Stimulated activated CD4-positive, alpha-beta T cell treated with anti-CD3 and anti-CD28 coated beads, Interleukin-15, amount 100 ng/mL, for 1 hour (primary cell): ENCODE measurements at places on chromosomes 6 and 20.

GRCh38 chr20:46324960-46325703, 16.8 kb upstream of the CDH22 start:
- DNase-seq: no peak

DNA sequence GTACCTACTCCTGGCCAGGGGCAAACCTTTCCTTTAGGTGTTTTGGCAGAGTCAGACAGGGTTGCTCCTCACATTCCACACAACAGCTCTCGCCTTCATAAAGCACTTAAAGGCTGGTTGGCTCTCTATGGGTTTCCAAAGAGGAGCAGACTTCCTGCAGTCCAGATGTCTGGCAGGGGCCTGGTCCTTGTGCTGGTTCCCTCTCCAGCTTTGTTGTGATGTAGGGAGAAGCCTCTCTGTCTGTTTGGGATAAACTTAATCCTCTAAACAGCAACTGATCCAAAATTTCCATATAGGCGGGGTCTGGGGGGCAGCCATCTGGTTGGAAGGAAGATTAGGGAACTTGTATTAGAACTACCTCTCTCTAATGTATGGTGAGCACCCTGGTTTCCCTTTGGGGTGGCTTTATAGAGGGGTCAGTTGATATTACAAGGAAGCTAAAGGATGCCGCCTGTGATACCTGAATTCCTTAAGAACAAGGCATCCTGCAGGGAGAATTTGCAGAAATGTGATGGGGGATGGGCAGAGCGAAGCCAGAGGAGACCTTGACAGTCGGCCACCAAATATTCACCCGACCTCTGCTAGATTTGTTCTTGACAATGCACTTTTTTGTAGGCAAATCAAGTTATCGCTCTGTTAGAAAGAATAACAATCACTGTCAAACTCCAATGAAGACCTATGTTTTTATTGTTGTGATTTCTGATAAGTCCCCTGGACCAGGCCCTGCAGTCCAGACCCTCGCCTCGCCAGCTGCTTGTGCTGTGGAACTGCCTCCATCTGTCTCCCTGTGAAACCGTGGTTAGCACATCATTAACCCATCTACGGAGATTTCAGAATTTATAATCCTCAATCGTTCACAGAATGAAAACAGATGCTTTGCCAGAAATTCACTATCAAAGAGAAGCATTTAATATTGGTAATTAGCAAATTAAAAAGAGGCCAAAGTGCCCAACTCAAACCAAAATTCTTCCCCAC, 94.0 kb upstream of the RALGAPA2 start:
- DNase-seq: no peak

- no peak for DNase-seq
Observed at GRCh38 chr20:62355878-62356588, 11.1 kb downstream of the LAMA5 start.

- DNase-seq: no peak
Observed at GRCh38 chr6:134502614-134503549, 185.0 kb upstream of the SGK1 start.

DNA sequence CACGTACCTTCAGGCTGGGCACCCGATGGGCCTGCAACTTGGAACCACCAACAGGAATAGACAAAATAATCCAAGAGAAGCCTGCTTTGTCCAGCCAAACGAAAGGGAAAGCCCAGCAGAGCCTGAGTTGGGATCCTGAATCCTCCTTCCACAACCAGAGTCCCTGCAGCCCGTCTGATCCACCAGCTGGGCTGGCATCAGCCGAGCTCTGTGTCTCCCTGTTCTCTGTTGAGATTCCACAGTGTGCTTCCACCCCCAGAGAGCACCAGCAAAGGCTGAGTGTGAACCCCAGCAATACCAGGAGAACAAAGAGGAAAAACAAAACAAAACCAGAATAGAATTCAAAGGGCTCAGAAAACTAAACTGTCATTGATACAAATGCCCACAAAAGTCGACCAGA, 104.2 kb upstream of the PRND start:
- DNase-seq: no peak

DNA sequence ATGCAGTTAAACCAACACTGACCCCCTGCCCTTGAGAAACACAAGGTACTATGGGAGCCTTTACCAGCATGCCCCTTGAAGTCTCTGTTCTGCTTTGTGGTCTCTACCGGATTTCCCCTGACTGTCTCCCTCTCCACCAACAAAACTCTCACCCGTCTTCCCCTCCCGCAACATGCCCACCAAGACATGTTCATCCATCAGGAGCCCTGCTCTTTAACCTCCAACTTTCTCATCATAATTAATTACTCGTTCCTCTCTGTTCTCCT, 1.1 kb downstream of the ZNF165 start:
- no peak for DNase-seq

GRCh38 chr20:54680872-54681619, 205.7 kb downstream of the DOK5 start:
- no peak for DNase-seq

DNA sequence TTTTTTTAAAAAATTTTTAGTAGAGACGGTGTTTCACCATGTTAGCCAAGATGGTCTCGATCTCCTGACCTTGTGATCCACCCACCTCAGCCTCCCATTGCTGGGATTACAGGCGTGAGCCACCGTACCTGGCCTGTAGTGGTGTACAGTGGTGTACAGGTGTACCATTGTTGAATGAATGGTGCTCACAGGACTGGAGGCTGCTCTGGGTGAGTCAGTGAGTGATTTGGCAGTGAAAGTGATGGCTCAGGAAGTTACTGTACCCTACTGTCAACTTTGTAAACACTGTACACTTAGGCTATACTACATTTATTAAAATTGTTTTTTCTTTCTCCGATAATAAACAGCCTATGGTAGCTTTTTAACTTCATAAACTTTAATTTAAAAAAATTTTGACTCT, 122.8 kb upstream of the EEF1E1 start:
- DNase-seq: no peak

DNA sequence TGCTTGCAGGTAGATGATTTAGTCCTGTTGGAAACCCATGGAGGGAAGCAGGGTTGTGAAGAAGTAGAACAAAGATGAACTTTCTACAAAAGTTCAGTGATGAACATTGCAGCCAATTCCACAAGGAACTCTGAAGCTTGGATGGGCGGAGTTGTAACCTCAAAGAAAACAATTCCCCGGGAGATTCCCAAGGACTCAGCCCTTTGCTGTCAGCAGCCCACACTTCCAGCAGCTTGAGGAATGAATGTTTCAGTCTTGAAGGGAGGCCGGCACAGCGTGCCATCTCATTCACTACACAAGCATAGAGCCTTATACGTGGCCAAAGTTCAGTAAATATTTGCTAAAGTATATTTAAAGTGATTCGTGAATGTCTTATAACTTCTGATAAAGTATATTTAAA, 269.4 kb downstream of the NKAIN2 start:
- DNase-seq: no peak

DNA sequence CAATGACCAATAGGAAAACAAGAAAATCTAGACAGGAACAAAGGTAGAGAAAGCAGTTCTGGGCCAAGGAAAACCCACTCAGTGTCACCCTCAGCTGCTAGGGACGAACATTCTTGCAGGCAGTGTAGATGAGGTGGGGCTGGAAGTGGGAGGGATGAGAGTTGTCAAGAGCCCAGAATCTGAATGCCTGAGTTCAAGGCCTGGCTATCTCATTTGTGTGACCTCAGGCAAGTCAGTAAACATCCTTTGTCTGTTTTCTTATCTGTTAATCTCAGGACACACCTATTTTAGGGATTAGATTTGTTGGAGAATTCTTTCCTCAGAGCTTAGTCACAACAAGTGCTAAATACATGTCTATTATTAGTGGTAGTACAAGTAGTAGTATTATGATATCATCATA, 50.9 kb upstream of the KIF16B start:
- no peak for DNase-seq

- no peak for DNase-seq
Observed at GRCh38 chr6:85044361-85044760, 280.0 kb upstream of the TBX18 start.

DNA sequence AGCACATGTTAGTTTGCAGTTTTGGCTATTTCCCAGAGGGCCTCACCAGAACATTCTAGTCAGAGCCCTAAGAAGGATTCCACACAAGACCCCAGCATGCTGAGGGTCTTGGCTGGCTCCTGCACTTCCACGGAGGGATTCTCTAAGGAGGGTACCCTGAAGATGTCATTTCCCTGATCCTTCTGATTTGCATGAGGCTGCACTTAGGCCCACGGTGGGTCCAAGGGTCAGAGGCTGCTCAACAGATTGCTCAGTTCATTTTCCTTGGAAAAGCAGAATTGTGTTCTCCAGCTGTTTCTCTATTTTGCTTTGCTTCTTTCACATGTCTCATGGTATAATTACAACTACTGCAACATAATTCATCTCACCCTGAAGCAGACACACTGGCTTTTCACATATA, 22.2 kb downstream of the PREP start:
- no peak for DNase-seq

- DNase-seq: no peak
Observed at GRCh38 chr6:11650025-11650696, 112.6 kb downstream of the TMEM170B start.

- no peak for DNase-seq
Observed at GRCh38 chr20:23631981-23632710, 5.6 kb downstream of the CST3 start.

DNA sequence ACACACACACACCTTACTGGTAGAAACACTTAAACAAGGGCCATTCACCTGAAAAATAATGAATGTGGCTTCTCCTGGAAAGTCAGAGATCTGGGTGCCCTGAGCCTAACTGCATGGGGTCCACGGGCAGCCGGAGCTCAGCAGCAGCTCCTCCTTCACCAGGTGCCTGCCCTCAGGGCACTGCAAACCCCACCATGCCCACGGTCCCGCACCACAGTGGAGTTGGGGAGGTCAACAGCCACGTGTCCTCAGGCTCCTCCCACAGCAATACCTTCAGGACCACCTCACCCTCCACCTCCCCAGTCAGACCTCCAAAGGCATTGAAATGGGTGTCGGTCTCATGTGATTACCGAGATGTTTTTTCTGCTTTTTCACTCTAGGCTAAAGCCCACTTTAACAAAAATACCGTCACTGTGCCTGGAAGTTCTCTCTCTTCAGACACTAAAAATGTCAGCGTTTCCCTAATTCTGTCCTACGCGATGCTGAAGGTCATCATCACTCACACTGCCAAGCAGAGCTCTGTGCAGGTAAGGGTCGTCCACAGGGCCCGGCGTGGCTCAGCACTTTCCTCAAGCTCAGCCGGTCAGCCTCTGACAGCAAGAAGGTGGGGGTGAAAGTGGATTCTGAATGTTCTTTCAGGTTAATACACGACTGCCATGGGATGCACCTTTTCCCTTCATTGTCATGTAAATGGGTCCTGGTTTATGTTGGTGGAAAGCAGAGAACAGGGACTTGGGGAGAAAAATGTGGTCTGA, 48.9 kb downstream of the CDK5RAP1 start:
- no peak for DNase-seq

DNA sequence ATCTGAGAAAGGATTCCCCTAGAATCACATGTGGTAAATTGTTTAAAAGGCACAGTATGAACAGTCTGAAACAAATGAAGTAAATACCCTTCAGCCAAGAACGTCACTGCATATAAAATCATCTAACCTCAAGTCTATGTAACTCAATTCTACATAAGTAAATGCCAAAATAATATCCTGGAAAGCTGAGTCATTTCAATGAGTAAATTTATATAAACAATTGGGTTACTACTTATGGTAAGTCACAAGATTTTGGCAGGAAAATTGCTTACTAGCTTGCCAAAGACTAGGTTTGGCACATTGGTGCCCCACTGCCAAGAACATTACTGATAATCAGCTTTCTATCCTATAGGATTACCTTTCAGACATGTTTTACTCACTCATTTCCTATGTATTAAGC, 8.4 kb downstream of the GMDS start:
- no peak for DNase-seq

DNA sequence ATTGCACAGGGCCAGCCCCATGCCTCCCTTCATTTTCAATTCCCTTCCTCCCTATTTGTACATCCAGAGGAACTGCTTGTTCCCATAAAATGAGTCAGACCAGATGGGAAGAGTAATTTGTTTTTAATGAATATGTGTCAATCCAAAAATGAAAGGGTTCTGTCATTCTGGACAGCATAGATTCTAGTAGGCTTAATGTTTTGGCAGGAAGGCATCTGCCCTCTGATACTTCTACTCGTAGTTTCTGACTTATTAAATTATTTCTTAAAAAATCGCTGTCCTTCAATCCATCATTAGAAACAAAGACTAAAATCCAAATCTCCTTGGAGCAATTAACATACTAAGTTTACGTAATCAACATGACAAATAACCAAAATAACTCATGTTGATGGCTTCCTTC, 665.5 kb downstream of the TENT5A start:
- no peak for DNase-seq

DNA sequence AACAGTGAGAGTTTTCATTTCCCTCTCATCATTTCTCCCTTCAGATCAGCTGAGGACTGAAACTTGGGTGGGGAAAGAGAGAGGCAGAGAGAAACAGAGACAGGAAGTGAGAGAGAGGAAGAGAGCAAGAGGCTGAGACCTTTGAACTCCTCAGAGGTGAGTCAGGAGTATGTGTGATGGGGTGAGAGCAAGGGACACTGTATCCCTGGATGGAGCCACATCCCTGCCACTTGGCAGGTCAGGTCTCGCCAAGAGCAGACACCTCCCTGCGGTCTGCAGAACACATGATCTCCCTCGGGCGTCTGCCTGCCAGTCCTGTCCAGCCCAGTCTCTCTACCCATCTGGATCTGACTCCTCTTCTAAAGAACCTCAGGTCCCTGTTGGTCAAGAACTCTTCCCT, 62.7 kb upstream of the SYNDIG1 start:
- DNase-seq: no peak

GRCh38 chr6:165615636-165616035, 47.4 kb downstream of the PDE10A start:
- no peak for DNase-seq

- no peak for DNase-seq
Observed at GRCh38 chr6:150201772-150202329, 59.0 kb downstream of the PPP1R14C start.

- DNase-seq: no peak
Observed at GRCh38 chr20:51329845-51330244, 212.7 kb downstream of the NFATC2 start.

DNA sequence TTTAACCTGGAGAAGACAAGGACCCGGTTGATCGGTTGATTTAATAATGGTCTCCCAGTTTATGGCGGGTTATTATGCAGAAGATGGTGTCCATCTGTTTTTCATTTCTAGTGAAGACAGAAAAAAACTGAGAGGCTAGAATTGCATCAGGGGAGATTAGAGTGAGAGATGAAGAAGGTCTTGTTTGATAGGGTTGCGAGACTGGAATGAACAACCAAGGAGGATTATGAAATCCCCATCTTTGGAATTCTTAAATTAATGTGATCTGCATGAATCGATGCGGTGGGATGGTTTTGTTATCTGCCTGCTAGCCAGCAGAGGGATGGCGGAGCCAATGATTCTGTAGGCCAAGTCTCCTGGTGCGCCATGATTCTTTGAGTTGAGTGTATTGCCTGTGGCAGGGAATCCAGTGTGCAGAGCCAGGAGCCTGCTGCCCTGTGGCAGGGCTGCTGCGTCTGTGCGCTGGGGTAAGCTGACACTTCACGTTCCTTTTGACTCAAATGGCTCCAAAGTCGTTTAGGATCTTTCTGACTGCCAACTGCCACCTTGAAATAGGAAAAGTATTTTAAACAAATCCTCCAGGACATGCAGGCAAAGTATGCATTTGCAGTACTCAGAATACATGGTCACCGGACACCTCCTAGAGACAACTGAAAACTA, 200.1 kb downstream of the CLIC5 start:
- DNase-seq: no peak
